ENCODE measurements at places on chromosomes 5 and 9. TPM values are rescaled to one million over a fixed set of nuclear protein-coding genes. Genes with fewer than 3 reads are reported as not detected.

- DNase-seq: peak; percentile 81
Measured at GRCh38 chr5:138180183-138180782, 1.4 kb downstream of the KIF20A start.

- DNase-seq: no peak
Measured at GRCh38 chr5:146883511-146883910, 5.0 kb upstream of the PPP2R2B start.

DNA sequence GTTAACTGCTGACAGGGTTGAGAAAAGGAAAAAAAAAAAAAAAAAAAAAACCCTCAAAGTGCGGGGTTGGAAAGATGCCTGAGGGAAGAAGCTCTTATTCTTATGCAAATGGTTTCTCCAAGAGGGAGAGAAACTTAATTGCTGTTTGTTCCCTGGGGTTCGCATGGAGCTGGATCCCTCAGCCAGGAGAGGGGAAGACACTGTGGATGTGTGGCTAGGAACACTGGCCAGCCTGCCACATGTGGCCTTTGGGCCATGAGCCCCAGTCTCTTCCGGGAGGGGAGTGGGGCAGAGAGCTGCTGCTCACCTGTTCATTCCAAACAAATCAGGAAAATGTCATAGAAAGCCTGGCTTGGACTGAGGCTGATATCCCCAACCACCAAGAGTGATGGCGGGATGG, 9.4 kb upstream of the SCGB3A2 start:
- no peak for DNase-seq

The BRINP1 gene
- not detected for total RNA-seq

The COL23A1 gene
- total RNA-seq: not detected

The GMCL2 gene
- not detected for total RNA-seq

The WDR55 gene
- total RNA-seq: 28.5 TPM

DNA sequence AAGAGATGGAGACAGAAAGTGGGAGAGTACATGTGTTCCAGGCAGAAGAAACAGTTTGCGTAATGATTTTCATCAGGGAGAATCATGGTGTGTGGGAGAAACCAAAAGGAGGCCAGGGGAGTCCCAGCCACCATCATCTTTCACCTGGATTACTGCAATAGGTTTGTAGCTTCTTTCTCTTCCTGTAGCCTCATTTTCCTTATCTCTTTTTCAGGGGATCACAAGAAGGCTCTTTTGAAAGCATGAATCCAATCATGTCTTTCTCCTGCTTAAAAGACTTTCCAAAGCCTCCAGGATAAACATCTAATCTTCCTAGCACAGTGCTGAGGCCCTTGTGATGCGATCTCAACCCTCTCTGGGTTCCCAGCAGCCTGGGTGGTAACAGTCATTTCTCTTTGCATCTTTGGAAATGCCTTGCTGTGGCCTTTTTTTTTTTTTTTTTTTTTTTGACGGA, 10.3 kb upstream of the GPBP1 start:
- no peak for DNase-seq

- DNase-seq: no peak
Measured at GRCh38 chr5:116062352-116062751, 22.5 kb upstream of the COMMD10 start.

The OSMR gene
- total RNA-seq: 27.9 TPM

The SLC46A2 gene
- not detected for total RNA-seq

The AMBP gene
- 0.79 TPM for total RNA-seq

DNA sequence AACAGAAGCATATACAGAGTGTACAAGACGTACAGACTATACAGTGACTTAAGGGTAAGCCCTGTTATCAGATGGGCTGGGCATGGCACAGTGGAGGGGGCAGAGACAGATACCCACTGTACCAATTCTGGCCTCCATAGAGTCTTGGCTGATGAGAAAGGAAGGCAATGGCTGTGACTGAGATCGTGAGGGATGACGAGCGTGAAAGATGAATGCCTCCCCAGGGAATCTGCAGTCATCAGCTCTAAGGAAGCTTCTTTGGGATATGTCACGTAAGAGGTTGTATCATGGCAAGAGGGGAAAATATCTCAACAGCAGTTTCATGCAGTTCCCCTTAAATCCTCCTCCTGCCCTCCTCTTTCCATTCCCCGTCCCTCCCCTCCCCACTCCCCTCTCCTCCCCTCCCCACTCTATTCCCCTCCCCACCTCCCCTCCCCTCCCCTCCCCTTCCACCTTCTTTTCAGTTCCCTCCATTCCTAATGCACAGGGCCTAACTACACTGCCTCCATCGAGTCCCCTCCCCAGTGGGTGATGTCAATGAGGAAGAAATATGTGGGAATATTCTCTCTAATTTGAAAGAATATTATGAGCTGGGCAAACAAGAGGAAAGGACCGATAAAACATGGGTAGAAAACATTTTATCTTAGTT, 226.4 kb upstream of the DAP start:
- DNase-seq: no peak

The GRK6 gene
- total RNA-seq: 67.6 TPM

The FNBP1 gene
- total RNA-seq: 22.7 TPM

GRCh38 chr5:132020568-132021339, 9.3 kb upstream of the ACSL6 start:
- DNase-seq: no peak

- no peak for DNase-seq
Measured at GRCh38 chr5:68084396-68084795, 131.2 kb upstream of the PIK3R1 start.

DNA sequence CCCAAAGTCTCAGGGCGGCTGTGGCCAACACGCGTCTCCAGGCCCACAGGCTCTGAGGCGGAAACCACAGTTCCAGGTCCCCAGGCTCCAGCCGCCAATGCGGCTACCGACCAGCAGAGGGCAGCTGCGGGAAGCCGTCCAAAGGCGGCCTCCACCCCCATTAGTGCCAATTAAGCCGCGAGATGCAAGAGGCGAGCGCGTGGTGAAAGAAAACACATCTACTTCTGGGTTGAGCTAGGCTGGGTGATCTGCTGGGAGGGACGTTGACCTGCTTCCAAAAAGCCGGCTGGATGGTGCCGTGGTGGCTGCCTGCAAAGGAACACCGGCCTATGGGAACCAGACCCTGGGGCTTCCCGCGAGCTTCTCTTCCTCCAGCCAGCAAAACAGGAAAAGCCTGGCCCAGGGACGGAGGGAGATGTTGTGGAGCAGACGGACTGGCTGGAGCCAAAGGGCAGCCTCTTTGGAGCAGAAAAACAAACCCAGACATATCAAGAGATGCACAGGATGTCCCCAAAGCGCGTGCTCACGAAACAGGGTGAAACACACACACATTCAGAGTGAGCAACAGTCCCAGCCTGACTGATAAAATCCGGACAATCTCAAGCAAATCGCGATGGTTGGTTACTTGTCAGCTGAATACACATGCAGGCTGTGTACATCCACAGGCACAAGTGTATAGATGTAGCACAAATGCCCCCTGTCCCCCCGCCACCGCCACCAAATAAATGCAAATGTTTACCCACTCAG, 187.1 kb upstream of the BRINP1 start:
- peak; percentile 32 for DNase-seq

GRCh38 chr5:161274951-161275350, 271.6 kb downstream of the GABRB2 start:
- no peak for DNase-seq

- peak; percentile 98 for DNase-seq
Measured at GRCh38 chr9:89661956-89662717, 57.3 kb downstream of the GADD45G start.

DNA sequence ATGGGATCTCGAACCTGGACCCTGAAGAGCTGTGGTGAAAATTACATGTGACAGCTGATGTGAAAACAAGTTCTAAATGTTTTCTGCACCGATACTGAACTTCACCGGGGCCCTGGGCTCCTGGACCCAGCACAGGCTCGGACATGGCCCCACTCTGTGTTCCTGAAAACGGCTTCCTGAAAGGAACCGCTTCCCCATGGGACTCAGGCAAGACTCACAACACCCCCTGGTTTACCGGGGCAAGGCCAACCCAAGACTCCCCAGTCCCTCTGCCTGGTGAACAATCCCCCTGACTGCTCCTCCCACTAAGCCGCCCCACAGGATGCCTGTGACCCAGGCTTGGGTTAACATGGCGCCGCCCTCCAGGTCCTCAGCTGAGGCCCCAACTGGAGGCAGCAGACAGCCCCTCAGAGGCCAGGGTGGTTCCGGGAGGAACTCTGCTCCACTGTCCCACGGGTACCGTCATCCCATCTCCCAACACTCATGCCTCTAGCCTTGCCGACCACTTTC, 124.5 kb upstream of the FOXD4L5 start:
- no peak for DNase-seq

The ADRB2 gene
- 0.45 TPM for total RNA-seq

The ANKRD18B gene
- 10.6 TPM for total RNA-seq

The SH3GLB2 gene
- 155 TPM for total RNA-seq

The FAM221B gene
- total RNA-seq: not detected

DNA sequence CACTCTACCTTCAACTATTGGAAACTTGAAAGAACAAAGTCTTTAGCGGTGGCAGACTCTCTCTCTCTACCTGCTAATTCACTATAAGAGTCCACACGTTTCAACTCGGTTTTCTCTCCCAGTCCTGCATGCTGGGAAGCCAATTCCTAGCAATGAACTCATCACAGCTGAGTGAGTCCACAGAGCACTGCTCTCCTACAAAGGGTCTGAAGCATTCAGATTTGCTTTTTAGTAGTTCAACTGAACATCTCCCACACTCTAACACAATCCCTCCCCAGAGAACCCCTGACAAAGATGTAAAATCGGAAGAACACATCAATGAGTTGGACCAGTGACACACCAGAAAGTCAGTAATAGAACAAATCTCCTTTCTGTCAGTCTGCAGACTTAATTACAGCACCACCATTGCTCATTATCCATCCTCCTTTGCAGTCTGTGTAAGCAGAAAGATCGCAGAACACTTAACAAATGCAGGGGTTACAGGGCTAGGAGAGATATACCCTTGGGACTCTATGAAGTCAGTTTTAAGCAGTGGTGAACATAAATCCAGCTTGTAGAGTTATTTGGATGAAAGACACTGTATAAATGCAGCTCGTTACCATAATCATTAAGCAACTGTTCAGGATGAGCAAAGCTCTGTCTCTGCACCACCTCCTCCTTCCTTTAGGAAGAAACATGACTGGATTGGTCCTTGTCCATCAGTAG, 353.4 kb upstream of the GRIA1 start:
- no peak for DNase-seq

DNA sequence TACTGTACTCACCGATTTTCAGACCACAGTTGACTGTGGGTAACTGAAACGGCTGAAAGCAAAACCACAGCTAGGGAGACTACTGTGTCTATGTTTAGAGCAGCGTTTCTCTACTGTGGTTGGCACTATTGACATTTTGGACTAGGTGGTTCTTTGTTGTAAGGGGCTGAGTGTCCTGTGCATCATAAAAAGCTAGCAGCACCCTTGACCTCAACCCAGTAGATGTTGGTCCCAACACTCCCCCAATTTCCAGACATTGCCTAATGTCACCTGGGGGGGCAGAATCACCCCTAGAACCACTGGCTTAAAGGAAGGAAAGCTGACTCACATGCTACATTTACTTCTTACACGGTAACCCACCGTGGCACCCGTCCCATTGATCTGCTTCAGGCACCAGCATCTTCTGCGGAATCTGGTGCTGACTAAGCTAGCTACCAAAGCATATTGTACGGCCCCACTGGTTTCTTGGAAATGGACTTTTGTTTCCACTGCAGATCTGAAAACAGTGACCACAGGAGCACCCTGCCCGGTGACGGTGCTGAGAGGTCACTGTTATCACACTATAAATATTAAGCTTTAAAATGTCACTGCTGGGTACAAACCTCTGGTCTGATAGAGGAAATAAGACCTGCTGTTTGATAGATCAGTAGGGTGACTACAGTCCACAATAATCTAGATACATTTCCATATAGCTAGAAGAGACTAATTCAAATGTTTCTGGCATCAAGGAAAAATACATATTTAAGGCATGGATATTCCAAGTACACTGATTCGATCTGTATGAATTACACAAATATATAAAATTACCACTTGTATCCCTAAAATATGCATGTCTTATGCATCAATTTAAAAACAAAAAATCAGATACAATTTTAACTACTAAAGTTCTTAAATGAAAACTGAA, 151.4 kb downstream of the HSD17B3 start:
- no peak for DNase-seq

DNA sequence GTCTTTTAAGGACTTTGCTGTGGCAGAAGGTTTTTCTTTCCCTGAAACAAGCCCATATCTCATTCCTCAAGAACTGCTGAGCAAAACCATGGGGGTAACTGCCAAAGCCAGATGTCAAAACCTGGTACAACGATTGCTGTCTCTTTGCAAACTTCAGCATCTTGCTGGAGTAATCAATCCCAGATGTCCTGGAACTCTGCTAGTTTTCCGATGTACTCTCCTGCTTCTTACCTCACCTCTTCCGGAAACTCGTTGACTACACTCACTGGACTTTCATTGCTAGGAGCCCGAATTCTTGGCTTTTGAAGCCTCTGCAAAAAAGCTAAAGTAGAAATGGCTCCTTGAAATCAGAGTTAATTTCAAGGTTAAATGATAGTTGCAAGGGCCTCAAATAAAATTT, 23.3 kb downstream of the RAD1 start:
- DNase-seq: no peak

DNA sequence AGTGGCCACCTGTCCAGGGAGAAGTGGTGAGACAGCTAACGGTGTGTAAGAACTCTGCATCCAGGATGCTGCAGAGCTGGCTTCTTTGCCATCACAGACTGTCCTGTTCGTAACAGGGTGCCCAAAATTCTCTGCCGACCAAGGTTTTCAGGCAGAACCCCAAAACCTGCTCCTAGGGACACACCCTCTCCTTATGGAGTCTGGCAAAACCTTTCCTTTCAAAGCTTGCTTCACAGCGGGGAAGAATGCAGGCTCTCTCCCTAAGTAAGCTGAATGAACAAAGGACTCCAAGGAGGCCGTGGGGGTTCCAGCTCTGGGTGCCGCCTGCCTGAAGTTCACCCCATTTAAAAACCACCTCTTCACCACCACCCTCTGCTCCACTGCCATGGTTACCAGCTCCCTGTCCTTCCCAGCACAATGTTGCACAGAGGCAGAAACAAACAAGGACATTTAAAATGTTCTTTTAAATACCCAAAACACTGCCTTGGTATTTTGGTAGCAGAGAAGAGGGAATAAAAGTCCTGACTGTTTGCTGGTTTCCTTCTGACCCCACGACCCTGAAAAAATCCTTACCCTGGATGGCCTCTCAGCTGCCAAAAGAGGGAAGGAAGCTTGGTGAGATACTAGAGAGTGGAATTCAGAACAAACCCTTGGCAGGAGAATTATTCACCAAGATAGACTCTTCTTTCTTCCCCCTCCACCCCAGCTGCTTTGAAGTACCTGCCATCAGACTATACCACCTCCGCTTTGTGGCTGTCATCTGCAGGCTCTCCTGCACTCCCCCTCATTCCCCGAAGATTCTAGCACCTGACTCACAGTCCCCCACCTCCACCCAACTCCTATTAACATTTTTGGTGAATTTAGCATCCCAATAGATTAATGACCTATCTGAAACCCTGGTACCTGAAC, 7.1 kb upstream of the KLF9 start:
- DNase-seq: no peak

GRCh38 chr5:963310-963672, 45.3 kb upstream of the NKD2 start:
- no peak for DNase-seq

The SHC3 gene
- 0.24 TPM for total RNA-seq

GRCh38 chr5:68303754-68304420, 88.3 kb downstream of the PIK3R1 start:
- no peak for DNase-seq
